ENCODE measurements at places on chromosomes 5 and 9. TPM values are rescaled to one million over a fixed set of nuclear protein-coding genes. Genes with fewer than 3 reads are reported as not detected.
A peak's percentile ranks its signal among the peaks of the same experiment; 100 is the strongest.

DNA sequence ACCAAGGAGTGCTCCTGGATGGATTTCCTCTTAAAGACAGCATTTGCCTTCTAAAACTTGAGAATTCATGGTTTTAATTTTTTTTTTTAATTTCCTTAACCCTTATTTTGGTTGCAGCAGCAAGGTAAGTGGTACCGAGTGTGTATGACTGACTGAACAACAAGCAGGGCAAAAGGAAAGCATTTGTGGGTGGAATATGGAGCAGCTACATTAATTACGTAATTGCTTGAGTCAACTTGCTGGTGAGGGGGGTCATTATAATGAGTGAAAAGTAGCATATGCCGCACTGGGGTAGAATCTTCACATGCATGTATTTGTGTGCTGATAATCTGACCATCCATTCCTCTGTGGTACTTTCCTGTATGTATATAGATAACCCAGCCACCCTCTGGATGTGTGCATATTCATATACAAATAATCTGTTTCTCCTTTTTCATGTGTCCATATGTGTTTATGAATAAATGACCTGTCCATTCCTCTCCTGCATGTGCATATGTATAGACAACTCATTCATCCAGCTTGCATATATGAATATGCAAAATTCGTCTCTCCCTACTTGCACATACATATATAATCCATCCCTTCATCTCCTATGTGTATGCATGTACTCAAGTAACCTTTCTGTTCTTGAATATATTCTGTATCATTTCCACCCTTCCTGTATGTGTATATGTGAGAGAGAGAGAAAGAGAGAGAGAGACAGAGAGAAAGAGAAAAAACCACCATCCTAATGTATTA is 147.5 kb upstream of the RUSC2 start:
- no peak for DNase-seq

GRCh38 chr9:97525451-97525850 is 24.0 kb downstream of the TMOD1 start:
- DNase-seq, result no peak

UBE2QL1 gene
- 0.46 TPM for total RNA-seq

GRCh38 chr9:32918628-32919027 is 82.8 kb downstream of the APTX start:
- peak; percentile 38 for DNase-seq

EDIL3 gene
- total RNA-seq, result 48.3 TPM

DNA sequence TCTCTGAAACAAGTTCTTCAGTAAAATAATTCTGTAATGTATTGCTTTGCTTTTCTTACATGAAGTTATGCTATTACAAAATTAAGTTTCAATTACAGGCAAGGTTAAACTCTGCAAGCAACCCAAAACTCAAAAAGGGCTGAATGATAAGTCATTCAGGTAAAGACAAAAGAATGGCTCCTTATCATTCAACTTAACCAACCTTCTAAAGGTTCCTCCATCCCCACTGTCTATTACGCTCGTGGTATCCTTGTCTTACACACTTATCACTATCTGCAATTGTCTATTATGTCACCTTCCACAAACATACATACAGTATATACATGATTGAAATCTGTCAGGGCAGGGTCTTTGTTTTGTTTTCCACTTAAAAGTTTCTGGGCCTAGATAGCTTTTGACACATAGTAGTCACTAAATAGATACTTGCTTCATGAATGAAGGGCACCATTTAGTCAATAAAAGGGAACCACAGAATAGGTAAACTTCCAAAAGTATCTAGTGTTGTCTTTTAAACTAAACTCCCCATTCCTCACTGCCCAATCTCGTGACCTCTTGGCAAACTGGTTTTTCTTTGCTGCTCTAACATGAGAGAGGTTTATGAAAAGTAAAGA is 6.9 kb downstream of the RPL37 start:
- no peak for DNase-seq

DNA sequence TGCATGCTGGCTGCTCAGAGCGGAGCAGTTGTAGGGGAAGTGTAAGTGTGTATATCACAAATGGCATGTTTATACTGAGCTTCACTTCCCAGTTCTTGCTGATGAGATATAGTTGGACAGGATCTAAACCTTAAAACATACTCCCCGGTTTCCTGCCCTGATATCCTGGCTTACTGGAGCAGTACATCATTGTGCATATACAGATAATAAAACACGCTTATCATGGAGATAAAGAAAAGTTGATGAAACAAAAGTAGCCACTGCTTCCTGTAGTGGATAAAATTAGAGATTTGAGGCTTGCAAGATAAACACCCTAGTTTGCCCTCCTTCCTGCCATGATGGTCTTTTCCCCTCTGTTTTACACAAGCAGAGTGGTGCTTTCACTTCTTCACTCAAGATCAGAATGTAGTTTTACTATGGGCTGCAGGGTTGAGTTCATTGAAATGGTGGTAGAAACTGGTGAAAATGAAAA is 15.0 kb downstream of the NPR3 start:
- DNase-seq, result no peak

OMD gene
- total RNA-seq, result not detected

NRARP gene
- 52.4 TPM for total RNA-seq

DNA sequence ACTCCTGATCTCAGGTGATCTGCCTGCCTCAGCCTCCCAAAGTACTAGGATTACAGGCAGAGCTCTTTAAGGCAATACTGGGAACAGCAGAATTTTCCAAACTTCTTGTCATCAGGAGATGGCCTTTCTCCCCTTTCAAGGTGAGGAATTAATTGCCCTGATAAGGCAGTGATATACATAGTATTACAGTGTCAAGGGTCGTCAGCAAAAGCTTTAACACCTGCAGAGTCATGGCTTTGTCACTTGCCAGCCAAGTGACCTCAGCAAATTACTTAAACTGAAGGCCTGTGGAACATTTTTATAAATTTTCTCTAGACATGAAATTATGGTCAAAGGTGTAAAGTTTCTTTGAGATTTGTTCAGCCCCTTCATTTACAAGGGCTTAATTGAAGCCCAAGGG is 59.5 kb downstream of the FBXO38 start:
- DNase-seq, result no peak

- DNase-seq, result no peak
Observed at GRCh38 chr9:21542787-21543186, 60.7 kb upstream of the IFNE start.

DNA sequence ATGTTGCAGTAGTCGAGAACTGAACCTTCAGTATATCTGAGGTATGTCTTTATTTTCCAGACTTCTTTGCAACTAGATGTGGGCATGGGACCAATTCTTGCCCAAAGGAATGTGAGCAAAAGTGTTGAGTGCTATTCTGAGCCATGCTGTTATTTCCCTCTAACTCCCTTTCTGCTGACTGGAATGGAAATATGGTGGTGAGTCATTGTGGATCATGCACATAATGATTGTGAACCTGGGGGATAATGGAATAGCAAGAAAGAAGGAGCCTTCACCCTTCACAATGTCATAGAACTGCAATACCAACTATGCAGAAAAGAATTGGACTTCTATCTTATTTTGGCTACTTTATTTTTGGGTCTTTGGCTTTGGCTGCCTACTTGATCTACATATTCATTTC is 10.3 kb upstream of the DOCK2 start:
- DNase-seq, result no peak
